ENCODE measurements at places on chromosomes 3 and 15. TPM values are rescaled to one million over a fixed set of nuclear protein-coding genes. Genes with fewer than 3 reads are reported as not detected.

IL17RC gene
- 16.7 TPM for total RNA-seq

DPPA2 gene
- not detected for total RNA-seq

LEKR1 gene
- total RNA-seq: 0.21 TPM

COL6A5 gene
- total RNA-seq: not detected

NR1I2 gene
- not detected for total RNA-seq

NMB gene
- 9.8 TPM for total RNA-seq

AHSG gene
- total RNA-seq: not detected

CYP8B1 gene
- not detected for total RNA-seq

Data from endothelial cell of umbilical vein (primary cell).